ENCODE measurements at places on chromosomes 6 and 20.

- DNase-seq, result no peak
These were observed 23.5 kb downstream of the PLAGL2 start for GRCh38 chr20:32183947-32184635.

GRCh38 chr20:38198238-38198861 lies 33.3 kb upstream of the TGM2 start:
- peak; percentile 67 for DNase-seq

GRCh38 chr6:72401865-72402264 lies 220.0 kb upstream of the KCNQ5 start:
- no peak for DNase-seq

DNA sequence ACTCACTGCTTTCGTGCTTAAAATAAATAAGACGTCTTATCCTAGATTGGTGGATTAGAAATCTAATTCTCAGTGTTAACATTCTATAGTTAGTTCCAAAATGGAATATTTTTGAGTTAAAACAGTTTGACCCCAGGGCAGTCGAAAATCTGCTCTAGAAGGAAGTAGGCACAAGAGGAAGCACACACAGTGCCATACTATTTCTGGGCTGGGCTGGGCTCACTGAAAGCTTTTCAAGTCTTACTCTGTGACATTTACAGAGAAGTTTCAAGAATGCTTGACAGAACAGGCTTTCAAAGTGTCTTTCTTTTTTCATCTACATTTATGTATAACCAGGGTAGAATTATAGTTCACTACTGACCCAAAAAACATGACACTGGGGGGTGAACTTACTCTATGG lies 209.8 kb downstream of the SOD2 start:
- no peak for DNase-seq

DNA sequence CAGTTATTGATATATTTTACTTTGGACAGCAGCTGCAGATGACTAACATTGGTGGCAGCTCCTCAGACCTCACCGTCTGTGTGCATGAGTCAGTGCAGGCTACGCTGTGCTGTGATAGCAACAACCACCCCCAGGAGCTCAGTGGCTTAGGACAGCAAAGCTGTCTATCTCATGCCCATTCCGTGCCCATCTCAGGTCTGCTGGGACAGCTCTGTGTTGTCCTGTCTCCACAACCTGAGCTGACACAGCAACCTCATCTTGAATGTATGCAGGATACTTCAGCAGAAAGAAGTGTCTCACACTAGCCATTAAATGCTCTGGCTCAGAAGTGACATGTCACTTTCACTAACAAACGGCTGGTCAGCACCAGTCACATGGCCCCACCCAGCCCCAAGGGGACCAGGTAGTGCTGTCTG lies 47.7 kb downstream of the BANF2 start:
- DNase-seq, result peak; percentile 88

DNA sequence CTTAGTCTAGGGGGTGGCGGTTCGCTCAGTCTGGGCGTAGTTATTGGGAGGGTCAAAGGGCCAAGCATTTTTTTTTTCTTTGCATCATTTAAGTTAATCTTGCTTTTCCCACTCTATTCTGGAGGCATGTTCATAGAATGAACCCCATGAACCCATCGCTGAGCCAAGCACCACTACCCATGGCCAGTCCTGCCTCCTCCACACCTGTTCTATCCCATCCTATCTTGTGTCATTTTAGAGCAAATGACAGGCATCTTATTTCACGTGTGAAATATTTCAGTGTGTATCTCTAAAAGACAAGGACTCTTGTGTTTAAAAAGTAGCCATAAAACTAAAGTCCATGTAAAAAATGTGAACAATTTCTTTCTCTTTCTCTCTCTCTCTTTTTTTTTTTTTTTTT lies 13.9 kb downstream of the SRC start:
- no peak for DNase-seq

DNA sequence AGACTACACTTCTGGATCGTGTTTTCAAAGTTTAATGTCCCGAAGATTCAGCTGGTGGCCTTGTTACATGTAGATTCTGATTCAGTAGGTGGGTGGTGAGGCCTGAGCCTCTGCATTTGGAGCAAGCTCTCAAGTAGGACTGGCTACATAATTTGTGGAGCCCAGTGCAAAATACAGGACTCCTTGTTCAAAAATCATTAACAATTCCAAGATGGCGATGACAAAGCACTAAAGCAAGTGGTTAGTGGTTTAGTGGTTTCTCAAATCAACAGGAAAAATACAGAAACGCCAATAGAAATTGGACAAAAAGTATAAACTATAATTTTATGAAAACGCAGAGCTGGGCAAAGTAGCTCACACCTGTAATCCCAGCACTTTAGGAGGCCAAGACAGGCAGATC lies 133.7 kb upstream of the STMND1 start:
- no peak for DNase-seq

GRCh38 chr6:117167520-117168271 lies 97.7 kb upstream of the VGLL2 start:
- peak; percentile 28 for DNase-seq

DNA sequence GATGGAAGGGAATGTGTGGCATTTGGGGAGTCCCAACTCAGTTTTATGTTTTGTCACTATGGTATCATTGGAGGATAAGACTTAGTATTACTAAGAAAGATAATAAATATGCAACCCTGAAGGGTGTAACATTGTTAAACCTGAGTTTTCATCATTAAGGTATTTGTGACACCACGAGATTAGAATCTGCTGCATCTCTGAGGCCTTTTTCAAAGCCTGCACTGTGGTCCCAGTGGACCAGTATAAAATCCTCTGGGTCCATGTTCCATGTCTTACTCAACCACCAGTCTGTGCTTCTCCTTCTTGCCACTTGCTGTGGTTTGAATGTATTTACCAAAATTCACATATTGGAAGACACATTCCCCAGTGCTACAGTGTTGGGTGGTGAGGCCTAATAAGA lies 130.6 kb downstream of the TBX18 start:
- DNase-seq, result no peak

DNA sequence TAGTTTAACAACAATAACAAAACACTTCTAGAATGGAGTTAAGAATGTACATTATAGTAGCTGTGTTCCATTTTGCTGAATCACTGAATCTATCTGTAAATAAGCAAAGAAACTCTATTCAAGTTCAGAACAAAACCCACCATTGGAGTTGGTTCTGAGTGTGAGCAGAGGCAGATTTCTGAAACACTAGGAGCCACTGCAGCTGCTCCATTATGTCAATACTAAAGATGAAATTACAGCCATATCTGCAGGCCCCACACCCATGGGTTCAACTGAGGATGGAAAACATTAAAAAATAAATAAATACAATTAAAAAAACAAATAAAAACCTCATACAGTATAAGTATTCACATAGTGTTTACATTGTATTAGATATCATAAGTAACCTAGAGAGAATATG lies 91.0 kb downstream of the REPS1 start:
- DNase-seq, result no peak

DNA sequence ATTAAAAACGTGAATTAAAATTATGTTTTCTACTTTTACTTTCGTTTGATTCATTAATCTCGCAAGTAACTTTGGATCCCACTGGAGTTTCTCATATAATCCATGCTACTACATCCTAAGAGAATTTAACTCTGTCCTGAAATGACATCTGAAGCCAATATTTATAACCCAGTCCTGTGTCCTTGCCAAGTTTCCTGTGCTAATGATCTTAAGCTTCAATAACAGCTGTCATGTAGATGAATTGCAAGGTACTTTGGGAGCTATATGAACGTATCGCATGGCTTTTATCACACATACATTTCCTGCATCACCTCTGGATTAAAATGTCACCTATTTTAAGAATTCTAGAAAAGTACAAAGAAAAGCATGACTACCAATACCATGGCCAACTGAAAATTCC lies 833.8 kb upstream of the CITED2 start:
- no peak for DNase-seq

DNA sequence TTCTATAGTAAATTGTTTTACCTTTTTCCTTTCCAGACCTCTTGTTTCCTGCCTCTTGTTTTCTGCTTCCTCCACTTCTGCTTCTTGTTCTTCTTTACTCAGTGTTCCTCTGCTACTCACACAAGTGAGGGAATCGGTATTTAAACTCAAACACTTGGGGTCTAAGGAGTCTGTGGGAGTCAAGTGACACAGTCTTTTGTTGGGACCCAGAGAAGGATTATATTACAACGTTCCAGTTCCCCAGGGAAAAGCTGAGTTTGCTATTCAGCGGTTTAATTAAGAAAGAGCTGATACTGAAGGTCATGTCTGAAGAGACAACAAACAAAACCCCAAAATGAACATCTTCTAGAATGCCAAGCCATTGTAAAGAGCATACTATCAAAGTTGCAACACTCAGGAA lies 107.8 kb upstream of the CITED2 start:
- DNase-seq, result no peak

DNA sequence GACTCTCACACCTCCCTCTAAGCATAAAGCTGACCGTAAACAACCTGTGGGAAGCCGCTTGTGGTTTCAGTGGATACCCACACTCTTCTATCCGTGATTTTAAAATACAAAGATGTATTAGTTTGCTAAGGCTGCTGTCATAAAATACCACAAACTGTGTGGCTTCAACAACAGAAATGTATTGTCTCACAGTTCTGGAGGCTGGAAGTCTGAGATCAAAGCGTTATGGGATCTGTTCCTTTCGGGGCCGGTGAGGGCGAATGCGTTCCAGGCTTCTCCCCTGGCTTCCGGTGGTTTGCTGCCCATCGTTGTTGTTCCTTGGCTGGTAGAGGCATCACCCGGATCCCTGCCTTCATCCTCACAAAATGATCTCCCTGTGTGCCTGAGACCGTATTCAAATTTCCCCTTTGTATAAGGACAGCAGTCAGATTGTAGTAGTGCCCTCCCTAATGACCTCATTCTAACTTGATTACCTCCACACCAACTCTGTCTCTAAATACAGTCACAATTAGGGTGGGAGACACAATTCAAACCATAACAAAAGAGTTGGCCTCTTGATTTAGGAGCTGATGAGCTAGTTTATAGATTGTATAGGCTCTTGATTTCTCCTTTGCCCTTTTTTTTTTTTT lies 210.6 kb upstream of the SOX4 start:
- no peak for DNase-seq

DNA sequence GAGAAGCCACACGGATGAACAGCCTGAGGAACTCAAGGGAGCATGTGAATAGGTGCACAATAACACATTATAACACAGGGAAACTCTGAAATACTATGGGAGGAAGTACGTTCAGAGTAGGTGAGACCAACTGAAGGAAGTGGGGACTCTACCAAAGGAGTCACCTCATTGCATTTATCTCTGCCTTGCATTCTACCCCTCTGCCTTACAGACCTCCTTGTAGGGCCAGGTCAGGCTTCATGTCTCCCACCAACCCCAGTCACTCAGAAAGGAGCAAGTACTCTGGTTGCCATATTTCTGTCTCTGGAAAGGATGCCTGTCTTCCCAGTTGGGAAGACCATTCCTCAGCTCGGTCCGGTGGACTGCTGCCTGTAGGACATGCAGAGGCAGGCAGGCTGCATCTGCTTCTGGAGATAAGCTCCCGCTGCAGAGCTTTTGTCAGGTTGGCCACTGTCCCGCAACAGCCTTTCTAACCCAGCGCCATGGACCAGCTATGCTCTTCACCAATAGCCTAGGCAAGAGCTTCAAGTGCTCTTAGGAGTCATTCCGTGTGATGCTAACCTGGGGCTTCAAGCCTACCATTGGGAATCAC lies 51.6 kb upstream of the ASIP start:
- no peak for DNase-seq

- DNase-seq, result no peak
These were observed 27.1 kb downstream of the RIPOR3 start for GRCh38 chr20:50664254-50664653.

GRCh38 chr6:157946053-157946617 lies 35.5 kb upstream of the SYNJ2 start:
- no peak for DNase-seq

GRCh38 chr6:108260126-108260808 lies 573 bp downstream of the SNX3 start:
- DNase-seq, result peak; percentile 52

GRCh38 chr6:119205911-119206618 lies 127.6 kb upstream of the FAM184A start:
- no peak for DNase-seq

DNA sequence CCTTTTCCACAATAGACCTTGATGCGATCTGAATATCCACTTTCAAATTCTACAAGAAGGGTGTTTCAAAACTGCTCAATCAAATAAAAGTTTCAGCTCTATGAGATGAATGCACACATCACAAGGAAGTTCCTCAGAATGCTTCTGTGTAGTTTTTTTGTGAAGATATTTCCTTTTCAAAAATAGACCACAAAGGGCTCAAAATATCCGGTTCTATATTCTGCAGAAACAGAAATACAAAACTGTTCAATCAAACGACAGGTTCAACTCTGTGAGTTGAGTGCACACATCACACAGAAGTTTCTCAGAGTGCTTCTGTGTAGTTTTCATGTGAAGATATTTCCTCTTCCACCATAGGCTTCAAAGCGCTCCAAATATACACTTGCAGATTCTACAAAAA lies 293.9 kb upstream of the DEFB115 start:
- DNase-seq, result no peak

- no peak for DNase-seq
These were observed 148.4 kb upstream of the EYA4 start for GRCh38 chr6:133092771-133093170.

DNA sequence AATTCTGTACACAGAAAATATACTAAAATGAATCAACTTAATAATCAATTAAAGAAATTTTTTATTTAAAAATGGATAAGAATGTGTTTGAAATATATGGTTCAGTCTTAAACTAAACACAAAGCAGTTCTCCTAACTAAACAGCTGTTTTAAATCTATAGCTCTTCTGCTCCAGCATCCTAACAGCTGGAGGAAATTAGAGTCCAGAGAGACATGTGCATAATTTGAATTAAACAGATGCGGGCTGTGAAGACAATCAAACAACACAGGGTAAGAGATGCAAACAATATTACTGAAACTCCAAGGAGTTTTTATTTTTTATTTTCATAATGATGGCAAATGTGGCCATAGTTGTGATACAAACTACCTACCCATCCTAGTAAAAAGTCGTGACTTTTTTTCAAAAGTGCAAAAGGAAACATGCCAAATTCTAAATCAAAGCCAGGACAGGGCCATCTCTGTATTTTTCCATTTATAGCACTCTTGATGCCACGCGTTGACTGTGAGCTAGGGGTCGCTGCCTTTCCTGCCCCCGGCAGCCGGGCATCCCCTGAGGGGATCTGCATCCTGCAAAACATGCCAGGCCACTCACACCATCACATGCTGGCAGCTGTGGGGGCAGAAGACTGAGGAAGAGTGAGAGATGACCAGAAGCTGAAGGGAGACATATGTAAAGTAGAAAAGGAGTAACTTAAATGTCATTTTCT lies 310.6 kb downstream of the PRKN start:
- peak; percentile 31 for DNase-seq

DNA sequence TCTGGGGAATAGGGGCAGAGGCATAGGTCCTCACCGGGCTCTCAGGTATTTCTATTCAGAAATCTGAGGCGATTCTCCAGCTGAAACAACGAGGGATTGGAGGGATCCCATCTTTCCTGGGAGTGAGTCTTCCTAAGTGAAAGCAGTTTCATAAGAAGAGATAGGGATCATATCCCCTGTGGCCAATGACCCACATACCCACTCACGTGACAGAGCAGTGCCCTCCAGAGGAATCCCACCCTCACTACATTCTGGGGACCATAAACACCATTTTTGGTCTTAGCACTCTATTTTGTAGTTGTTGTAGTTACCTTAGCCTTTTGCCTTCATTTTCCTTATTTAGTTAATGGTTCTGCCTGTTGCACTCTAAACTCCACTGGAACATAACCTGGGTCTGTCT lies 121.1 kb downstream of the GPR63 start:
- no peak for DNase-seq

- DNase-seq, result no peak
These were observed 14.7 kb downstream of the CLDN20 start for GRCh38 chr6:155278319-155279049.
